NCI-H1105 (cell line): ENCODE measurements at places on chromosomes 6 and 20.

- no peak for DNase-seq
These were observed 135.7 kb downstream of the KIF13A start for GRCh38 chr6:17851720-17852161.

DNA sequence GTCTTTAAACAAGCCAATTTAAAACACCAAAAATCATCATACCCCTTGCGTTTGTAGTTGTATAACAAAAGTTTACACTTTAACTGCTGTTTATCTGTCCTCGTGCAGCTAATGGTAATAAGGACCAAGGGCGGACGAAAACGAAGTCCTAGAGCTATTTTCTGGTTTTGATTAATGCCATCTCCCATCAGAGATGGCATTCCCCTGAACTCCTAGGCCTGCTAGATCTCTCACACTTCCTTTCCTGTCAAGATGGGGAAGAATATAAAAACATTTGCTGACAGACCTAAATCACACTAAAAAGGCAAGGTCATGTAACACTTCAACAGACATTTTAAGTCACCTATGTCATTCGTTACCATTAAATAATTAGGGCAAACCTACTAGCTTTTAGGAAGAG, 9.5 kb downstream of the DEK start:
- no peak for DNase-seq

GRCh38 chr6:70282312-70282918, 20.5 kb downstream of the COL9A1 start:
- DNase-seq: no peak

- DNase-seq: no peak
These were observed 14.9 kb downstream of the BTN1A1 start for GRCh38 chr6:26514984-26515383.

DNA sequence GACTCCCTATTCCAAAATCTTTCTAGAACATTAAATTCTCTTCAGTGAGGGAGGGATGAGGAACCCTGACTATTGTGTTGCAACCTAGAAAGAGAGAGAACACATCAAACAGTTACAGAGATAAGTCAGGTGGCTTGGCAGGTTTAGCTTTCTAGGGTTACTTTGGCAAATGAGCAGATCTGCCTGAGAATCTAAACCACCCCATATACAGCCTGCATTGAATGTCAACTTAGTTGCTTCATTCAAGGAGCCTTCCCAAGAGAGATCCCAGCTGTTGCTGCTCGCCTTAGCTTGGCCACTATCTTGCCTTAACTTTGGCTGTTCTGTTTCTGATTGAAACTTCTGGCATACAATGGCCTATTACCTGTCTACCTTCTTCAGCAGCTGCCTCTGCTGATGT, 74.7 kb upstream of the TCF21 start:
- DNase-seq: no peak

GRCh38 chr6:115078555-115078954, 735.7 kb upstream of the HS3ST5 start:
- no peak for DNase-seq

DNA sequence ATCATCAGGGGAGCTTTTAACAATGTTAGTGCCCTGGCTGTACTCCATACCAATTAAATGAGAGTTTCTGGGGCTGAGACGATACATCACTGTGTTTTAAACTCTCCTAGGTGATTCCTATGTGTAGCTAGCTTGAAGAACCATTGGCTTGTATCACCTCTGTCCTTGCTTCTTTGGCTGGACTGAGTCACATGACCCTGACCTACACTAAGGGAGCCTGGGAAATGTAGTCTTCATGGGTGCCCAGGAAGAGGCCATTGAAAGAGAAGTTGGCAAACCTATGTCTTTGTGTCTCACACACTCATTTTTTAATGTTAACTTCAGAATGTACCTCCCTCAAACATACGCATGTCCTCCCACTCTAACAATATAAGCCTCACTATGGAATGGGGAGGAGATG, 506.6 kb downstream of the DHX35 start:
- DNase-seq: no peak

- no peak for DNase-seq
These were observed 141.9 kb upstream of the NEDD9 start for GRCh38 chr6:11374036-11375010.

DNA sequence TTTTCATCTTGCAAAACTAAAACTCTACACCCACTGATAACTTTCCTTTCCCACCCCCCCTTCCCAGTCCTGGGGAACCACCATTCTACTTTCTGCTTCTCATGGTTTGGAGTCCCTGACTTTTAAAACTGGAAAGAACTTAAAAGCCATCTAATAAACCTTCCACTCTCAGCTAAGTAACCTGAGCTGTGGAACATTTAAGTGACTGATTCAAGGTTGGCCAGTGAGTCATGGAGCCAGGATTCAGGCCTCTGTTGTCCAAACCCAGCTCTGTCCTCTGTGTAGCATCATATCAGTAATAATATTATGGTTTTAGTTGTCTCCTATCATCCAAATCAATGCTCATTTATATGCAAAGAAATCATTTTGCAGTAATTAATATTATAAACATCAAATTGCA, 176.0 kb upstream of the NT5E start:
- DNase-seq: no peak

- no peak for DNase-seq
These were observed 231.0 kb upstream of the EYS start for GRCh38 chr6:65938000-65938399.

GRCh38 chr6:167465482-167465881, 140.6 kb downstream of the TTLL2 start:
- DNase-seq: no peak

GRCh38 chr6:80435457-80435856, 329.0 kb downstream of the BCKDHB start:
- DNase-seq: no peak

DNA sequence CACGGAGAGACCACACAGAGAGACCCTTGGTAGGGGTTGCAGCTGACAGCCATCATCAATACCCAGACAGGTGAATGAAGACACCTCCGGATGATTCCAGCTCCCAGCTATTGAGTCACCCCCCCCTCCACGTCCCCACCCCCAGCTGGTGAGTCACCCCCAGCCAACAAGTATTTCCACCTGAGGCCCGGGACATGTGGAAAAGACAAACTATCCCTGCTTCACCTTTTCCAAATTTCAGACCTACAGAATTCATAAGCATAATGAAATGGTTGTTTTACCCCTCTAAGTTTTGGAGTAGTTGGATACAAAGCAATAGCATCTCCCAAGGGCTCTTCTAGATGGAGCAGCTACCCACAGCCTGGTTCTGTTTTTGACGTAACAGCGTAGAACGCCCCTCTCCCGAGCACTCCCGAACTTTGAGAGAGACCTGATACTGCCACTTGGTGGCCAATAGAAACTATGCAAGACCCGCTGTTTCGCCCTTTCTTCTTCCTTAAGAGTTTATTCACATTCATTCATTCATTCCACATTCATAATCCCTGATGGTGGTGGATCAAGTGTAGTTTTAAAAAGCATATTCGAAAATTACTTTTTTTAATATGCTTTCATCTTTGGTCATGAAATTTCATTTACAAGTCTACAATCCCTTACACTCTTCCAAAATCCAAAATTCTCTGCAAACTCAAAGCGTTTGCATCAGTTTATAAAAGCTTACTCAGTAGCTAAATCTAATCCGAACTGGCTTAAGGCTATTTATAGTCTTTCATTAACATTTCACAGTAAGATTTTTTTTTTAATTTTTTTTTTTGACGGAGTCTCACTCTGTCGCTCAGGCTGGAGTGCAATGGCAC, 15.1 kb upstream of the PPP1R16B start:
- peak; percentile 39 for DNase-seq
